ENCODE measurements at places on chromosomes 4 and X. TPM values are rescaled to one million over a fixed set of nuclear protein-coding genes. Genes with fewer than 3 reads are reported as not detected.

- DNase-seq, result no peak
These were observed 54.6 kb upstream of the GPR78 start for GRCh38 chr4:8525383-8526120.

NOX1 gene
- total RNA-seq, result not detected

UCHL1 gene
- total RNA-seq, result 12.2 TPM

GLOD5 gene
- not detected for total RNA-seq

SUPT20HL1 gene
- total RNA-seq, result not detected
